ENCODE measurements at places on chromosomes 4 and X.

GRCh38 chrX:134998246-134998645 lies 7.5 kb downstream of the SMIM10 start:
- DNase-seq, result no peak

DNA sequence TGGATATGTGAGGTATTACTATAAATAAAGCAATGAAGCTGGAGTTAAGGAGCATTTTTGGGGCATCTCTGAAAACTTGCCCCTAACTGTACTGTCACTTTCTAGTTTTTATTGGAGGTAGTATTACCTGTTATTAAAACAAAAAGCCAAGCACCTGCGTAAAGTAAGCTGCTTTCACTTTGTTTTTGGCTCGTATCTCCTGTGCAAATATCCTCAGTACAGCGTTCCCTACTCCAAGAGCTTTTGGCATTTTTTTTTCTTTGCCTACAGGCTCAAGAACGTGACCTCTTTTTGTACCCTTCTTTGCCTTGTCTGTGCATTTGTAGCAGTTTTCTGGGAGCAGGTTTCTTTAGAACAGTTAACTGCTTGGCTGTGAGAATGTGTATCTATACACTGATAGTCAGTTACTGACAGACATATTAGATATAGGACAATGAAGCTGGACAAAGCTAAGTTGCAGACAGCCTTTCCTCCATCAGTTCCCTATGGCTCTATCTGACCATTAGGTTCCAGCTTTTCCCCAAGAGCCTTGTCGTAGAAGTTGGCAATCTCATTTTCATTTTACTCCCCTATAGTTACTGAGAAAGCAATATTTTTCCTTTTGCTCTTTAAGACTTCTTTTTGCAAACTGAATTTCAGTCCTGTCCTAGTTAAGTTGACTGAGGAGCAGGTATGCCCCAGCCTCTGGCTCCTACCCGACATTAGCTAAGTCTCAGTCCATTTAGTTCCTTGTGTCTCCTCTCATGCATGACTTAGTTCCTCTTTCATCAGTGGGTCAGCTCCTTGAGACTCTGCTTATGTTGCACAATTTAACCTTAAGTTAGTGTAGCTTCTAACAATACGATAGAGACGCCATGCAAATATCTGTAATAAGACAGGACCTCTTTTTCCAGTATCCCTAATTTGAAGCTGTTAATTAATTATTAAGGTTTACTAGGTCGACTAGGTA lies 71.5 kb upstream of the HPRT1 start:
- DNase-seq, result no peak

DNA sequence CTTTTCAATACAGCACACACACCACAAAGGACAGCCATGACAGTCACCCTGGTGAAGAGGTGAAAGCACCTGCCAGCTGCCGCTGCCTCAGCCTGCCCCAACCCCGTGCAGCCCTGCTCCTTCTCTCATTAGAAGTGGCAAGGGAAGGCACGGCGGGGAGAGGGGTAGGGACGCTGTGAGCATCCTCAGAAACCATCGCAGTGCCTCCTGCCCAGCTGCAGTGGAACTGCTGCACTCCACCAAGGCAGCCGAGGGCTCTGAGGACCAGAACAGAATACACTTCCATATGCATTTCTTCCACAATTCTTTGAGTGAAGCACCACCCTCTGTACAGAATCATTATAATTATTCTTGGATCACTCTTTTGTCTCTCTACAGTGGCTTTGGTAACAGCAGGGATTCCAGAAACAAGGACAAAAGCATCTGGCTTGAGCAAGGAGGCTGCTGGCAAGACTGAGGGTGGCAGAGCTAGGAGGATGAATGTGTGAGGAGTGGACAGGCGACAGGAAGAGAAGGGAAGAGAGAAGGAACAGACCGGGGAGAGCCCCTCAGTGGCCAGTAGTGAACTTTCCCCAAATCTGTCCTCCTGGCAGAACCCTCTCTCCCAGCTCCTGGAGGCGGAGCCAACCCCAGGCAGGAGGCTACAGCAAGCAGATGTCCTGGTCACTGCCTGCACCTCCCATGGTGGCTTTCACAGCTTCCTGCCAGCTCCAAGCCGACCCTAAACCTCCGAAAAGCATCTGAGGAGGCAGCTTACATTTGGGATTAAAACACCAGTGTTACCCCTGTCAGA lies 73.2 kb downstream of the MTNR1A start:
- DNase-seq, result no peak

DNA sequence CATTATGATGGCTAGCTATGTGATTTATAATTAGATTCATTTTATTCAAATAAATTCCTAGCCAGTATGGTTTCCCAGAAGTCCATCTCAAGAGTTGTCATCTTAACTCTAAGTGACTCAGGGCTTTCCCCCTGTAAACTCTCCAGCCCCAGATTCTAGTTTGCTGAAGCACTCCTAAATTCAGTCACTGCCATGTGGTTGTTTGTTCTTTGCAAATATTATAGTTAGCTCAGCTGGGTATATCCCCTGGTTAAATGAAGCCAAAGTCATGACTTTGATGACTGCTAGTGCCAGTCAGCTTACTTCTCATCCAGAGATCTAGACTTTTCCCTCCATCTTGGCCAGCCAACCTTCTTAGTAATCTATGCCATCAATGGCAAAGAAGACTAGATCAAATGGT lies 126.0 kb downstream of the GRIA3 start:
- DNase-seq, result no peak

GRCh38 chr4:150976478-150977118 lies 38.5 kb downstream of the LRBA start:
- DNase-seq, result no peak

DNA sequence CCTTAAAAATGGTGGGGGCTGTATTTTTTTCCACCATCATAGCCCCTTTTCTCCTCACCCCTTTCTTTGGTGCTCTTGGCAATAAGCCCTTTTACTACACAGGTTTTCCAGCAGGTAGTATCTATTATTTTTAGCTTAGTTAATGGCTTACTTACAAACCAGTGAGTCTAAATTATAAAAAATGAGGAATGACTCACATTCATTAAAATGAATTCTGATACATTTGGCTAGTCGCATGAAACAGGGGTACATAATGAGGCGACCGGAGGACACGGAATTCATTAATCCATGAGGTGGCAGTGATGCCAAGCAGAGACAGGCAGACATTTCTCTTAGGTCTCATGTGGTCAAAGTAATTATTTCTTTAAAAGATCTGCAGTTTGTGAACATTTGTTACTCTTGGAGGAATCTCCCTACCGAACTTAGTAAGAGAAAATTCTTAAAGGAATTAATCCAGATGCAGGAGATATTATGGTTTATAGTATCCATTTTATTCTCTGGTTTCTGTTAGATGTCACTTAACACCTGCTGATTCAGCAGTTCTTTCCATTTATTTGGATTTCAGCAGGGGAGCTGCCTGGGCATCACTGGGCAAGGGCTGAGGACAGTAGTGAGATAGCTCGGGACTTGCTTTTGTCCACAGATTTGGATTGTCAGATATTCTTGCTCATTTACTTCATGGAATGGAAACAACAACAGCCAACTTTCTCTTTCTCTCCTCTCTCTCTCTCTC lies 575.0 kb upstream of the NR3C2 start:
- no peak for DNase-seq

GRCh38 chr4:10123227-10124101 lies 6.9 kb upstream of the WDR1 start:
- no peak for DNase-seq

- no peak for DNase-seq
Measured at GRCh38 chrX:48488034-48488433, 12.0 kb downstream of the FTSJ1 start.

- no peak for DNase-seq
Measured at GRCh38 chr4:56787380-56787779, 34.1 kb downstream of the SPINK2 start.

DNA sequence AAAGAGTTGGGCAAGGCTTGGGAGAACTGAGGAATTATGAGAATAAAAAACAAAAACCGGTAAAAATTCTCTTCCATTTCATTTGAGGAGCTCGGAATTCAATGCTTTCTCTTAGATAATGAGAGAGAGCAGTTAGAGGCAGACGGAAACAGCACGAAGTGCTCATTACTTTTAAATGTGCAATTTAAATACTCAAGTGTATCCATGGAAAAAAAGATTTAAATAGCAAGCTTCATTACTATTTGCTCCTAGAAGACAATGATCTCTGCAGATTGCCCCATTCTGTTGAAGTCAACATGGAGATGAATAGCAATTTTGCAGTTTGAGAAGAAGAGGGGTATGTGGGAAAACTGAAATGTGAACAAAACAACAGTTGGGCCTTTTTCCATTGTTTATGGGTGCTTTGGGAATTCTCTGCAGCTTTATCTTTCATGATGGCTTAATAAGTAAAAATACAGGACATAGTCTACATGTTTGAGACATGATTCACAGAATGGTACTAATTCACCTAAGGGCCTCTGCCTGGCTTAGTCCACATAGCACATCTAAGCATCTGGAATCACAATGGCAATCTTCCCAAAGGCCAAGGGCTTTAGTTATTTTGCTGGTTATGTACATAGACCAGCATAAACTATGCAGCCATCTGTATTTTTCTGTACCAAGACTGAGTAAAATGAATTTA lies 512.7 kb upstream of the FAT1 start:
- no peak for DNase-seq

- DNase-seq, result no peak
Measured at GRCh38 chrX:30060718-30061117, 154.6 kb upstream of the MAGEB2 start.

GRCh38 chr4:47876310-47876709 lies 38.1 kb downstream of the NFXL1 start:
- DNase-seq, result no peak

DNA sequence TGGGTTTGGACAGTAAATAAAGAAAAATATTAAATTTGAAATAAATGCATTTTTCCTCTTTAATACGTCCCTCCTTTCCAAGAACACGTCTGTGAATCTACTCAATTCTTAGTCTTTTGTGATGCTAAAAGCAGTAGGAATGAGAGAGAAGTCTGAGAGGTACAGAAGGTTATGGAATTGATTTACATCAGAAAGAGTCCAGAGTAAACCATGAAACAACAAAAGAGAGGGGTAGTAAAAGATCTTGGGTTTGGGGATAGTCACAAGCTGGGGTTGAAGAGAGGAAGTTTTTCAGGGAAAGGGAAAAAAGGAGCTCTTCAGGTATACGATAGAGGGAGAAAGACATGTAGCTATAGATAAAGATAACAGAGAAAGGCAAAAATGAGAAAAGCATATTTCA lies 215.4 kb downstream of the RAB28 start:
- no peak for DNase-seq

GRCh38 chr4:40984051-40984450 lies 230.3 kb downstream of the APBB2 start:
- no peak for DNase-seq

DNA sequence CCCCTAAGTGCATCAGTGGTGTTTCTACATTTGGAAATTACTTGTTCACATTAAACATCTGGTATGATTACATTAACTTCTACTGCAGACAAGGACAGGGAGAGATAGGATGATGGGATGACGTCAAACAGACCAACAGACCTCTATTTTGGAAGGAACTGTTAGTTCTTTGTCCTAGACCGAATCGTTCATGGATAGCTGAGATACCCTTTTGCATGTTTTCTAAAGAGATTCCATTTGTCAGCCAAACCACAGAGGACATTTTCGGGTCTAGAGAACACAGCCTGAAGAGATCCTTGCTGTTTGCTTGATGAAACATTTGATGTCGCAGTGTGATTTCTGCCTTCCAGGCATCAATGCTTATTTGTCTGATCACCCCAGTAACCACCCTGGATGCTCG lies 27.7 kb downstream of the CHST7 start:
- no peak for DNase-seq

- no peak for DNase-seq
Measured at GRCh38 chrX:132367984-132368383, 120.9 kb downstream of the MBNL3 start.

GRCh38 chr4:67770422-67770821 lies 16.2 kb upstream of the GNRHR start:
- no peak for DNase-seq

DNA sequence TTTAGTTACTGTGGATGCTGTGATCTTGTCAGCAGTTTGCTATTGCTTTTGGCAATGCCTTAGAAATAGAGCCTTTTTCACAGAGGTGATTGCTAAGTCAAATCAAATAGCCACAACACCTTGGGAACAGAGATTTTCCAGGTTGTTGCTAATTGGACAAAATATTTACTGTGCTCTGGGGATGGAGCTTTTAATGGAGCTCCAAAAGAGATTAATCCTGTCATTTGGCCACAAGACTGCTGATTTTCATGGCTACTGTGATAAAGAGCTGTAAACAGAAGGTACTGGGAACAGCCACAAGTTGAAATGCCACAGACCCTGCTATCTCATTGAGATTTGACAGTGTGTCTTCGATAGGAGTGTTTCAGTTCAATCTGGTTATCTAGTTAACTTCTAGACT lies 1715.2 kb upstream of the ADGRL3 start:
- DNase-seq, result no peak

- no peak for DNase-seq
Measured at GRCh38 chr4:33532821-33533220, 2711.5 kb downstream of the ARAP2 start.

DNA sequence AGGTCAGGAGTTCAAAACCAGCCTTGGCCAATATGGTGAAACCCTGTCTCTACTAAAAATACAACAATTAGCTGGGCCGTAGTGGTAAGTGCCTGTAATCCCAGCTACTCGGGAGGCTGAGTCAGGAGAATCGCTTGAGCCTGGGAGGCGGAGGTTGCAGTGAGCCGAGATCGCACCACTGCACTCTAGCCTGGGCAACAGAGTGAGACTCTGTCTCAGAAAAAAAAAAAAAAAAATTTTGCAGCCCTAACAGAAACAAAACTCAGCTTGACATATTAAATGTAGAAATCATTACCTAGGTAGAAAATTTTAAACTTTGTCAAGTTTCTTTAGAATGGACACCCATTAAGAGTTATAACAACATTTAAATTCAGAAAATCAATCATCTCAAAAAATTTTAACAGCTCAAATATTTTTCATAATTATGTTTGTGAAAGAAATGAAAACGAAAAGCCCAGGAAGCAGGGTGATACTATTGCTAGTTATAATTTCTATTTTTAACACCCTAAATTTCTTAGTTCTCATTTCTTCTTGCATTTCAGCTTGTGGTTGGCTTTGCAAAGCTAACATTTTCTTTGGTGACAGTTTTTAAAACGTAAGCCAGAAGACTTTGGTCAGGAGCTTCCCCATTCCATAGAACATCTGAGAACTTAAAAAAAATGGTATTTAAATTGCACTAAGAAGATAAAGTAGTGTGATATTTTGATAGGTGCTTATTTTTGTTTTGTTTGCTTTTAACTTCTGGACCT lies 33.3 kb upstream of the RBBP7 start:
- no peak for DNase-seq

- no peak for DNase-seq
Measured at GRCh38 chr4:7863911-7864681, 75.6 kb downstream of the AFAP1 start.

- DNase-seq, result no peak
Measured at GRCh38 chr4:52714597-52715254, 36.5 kb downstream of the ERVMER34-1 start.

All from activated T-cell treated with anti-CD3 and anti-CD28 coated beads for 24 hours (primary cell).